ENCODE measurements at places on chromosomes 13 and 19. TPM values are rescaled to one million over a fixed set of nuclear protein-coding genes. Genes with fewer than 3 reads are reported as not detected.

PCSK4 gene
- polyA plus RNA-seq: 6.0 TPM

PTGIR gene
- 119 TPM for polyA plus RNA-seq

NLRP7 gene
- polyA plus RNA-seq: not detected

ATP8A2 gene
- polyA plus RNA-seq: 0.13 TPM

CARM1 gene
- 11.5 TPM for polyA plus RNA-seq

DNA sequence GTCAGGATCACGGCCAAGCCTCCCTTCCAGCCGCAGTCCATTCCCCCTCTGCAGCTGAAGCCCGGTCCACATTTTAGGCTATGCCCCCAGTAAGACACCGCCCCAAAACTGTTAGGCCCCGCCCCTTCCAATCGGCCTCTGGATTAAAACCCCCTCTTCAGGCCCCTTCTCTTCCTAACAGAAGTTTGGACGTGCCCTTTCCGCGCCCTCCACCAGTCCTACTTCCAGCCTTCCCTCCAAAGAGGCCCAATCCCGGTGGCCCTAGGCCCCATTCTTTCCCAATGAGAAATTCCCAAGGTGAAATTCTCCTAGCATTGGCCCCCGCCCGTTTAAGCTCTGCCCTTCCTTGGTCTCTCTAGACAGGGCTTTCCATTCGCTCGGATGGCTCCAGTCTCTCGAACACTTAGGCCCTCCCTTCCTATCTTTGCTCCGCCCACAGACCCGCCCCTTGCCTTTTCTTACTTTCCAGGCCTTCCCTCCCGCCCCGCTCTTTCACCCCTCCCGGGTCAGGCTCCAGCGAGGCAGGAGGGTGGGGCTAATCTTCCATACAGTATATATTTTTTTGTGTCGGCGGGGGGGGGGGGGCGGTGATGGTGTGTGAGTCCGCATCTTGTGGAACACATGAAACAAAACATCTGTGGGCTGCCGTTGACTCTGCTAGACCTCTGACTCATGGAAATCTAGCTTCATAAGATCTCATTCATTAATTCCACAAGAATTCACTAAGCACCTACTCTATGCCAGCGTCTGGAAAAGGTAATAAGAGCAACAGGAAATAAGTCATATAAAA, 13.6 kb downstream of the LTBP4 start:
- DNase-seq: peak; percentile 91
- H3K4me3 ChIP-seq: no peak overlapping the region
- no peaks in the 10 kb centered on the region for H3K4me1 ChIP-seq
- no peaks in the 10 kb centered on the region for H3K27me3 ChIP-seq

DNA sequence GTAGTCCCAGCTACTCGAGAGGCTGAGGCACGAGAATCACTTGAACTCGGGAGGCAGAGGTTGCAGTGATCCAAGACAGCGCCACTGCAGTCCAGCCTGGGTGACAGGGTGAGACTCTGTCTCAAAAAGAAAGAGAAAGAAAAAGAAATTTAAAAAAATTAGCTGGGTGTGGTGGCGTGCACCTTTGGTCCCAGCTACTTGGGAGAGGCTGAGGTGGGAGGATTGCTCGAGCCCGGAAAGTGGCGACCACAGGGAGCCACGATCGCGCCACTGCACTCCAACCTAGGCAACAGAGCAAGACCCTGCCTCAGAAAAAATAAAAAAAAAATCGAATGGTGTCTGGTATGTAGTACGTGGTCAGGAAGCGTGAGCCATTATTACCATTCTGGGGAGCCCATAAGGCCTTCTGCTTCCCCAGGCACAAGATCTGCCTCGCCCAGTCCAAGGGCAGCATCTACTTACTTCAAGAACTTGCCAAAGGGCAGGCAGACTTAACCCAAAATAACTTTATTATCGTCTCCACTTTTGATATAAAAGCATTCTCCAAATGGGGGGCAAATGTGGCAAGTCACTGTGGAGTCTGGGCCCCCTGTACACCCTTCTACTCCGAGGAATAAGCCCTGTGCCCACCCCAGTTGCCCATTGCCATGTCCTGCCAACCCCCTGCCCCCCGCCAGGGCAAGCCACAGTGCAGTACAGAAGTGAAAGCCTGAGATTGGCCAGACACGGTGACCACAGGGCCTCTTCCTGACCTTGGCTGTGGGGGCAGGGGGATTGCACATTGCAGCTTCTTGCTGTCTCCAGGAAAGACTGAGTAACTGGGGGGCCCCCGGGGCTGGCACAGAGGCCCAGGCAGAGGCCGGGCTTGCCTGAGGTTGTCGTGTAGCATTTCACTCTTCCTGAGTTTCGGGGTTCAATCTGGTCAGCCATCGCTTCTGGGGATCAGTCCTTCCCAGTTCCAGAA, 12.6 kb downstream of the CCL25 start:
- no peaks in the 10 kb centered on the region for H3K36me3 ChIP-seq
- H3K4me1 ChIP-seq: no peaks in the 10 kb centered on the region
- DNase-seq: no peak
- no peaks in the 10 kb centered on the region for H3K27me3 ChIP-seq
- no peak overlapping the region for H3K27ac ChIP-seq

- DNase-seq: peak; percentile 85
- no peaks in the 10 kb centered on the region for H3K27me3 ChIP-seq
- no peaks in the 10 kb centered on the region for H3K4me1 ChIP-seq
Observed at GRCh38 chr19:39110263-39110967, 15.2 kb upstream of the PAK4 start.

DNA sequence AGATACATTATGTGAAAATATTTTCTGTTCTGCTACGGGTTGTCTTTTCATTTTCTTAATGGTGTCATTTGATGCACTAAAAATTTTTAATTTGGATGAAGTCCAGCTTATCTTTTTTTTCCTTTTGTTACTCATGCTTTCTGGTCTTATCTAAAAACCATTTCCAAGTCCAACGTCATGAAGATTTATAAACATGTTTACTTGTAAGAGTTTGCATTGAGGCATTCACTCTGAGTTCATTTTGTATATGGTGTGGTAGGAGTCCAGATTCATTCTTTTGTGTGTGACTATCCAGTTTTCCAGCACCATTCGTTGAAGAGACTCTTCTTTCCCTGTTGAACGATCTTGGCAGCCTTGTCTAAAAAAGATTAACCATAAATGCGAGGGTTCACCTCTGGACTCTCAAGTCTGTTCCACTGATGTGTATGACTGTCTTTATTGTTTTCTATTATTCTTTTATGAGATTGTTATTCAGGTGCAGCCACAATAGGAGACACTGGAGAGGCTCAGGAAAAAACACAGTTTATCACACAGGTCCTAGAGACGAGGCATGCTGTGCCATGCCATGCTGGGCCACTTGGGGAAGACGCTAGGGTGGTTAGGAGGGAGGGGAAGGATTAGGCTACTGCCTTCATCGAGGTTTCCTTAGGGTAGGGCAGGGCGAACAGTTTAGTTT, 35.0 kb downstream of the NAA16 start:
- no peak for DNase-seq
- no peak overlapping the region for H3K4me3 ChIP-seq
- no peaks in the 10 kb centered on the region for H3K27me3 ChIP-seq

GRCh38 chr13:35697186-35697730, 220.8 kb upstream of the MAB21L1 start:
- H3K27ac ChIP-seq: no peak overlapping the region
- no peak for DNase-seq
- H3K4me1 ChIP-seq: no peaks in the 10 kb centered on the region
- no peaks in the 10 kb centered on the region for H3K27me3 ChIP-seq
- H3K36me3 ChIP-seq: no peaks in the 10 kb centered on the region

DNA sequence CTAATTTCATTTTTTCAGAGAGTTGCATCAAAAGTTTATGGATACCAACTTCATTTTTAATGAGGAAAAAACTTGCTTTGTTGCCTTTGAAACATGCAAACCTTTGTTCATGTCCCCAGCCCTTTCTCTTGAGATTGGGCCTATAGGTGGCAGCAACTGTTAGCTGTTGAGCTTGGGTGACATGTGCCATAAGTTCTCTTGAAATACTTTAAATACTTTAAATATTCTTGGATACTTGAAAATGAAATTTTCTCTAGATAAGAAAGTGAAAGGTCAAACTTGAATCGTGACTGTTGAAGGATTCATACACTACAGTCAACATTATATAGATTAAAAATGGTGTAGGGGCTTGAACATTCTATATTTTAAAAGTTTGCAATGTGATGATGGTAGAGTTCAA, 294.9 kb downstream of the NDFIP2 start:
- no peak overlapping the region for H3K4me3 ChIP-seq
- no peak overlapping the region for H3K27ac ChIP-seq
- no peaks in the 10 kb centered on the region for H3K27me3 ChIP-seq
- H3K4me1 ChIP-seq: no peaks in the 10 kb centered on the region
- no peaks in the 10 kb centered on the region for H3K36me3 ChIP-seq
- no peak for DNase-seq

GRCh38 chr19:52269338-52270261, at the start of gene ZNF766:
Gene ZNF766, plus strand, starts transcription at chr19:52269587. Its CDS starts 27 bp downstream, at chr19:52269614.
- peak within 1 kb of the TSS; percentile 63 for H3K4me3 ChIP-seq
- peak within 1 kb of the TSS; percentile 63 for H3K27ac ChIP-seq
- peak; percentile 99 for DNase-seq
- no peaks in the 10 kb centered on the region for H3K27me3 ChIP-seq
- H3K36me3 ChIP-seq: no peaks in the 10 kb centered on the region

- H3K36me3 ChIP-seq: no peaks in the 10 kb centered on the region
- no peaks in the 10 kb centered on the region for H3K4me1 ChIP-seq
- H3K27ac ChIP-seq: peak within 1 kb of the TSS; percentile 29
- H3K4me3 ChIP-seq: peak within 1 kb of the TSS; percentile 43
- H3K27me3 ChIP-seq: no peaks in the 10 kb centered on the region
Observed at GRCh38 chr19:46413262-46414031, at the start of gene CCDC8. Gene CCDC8, minus strand, starts transcription at chr19:46413564. Its CDS starts 754 bp downstream, at chr19:46412810.

Measured in aorta (tissue), 5 donors.